NCI-H774 (cell line): ENCODE measurements at places on chromosomes 1 and 21.

GRCh38 chr1:32947669-32948389, 16.8 kb downstream of the RNF19B start:
- DNase-seq, result no peak

GRCh38 chr1:12135612-12136011, 31.2 kb upstream of the TNFRSF1B start:
- DNase-seq, result no peak

GRCh38 chr1:184828369-184828717, 73.7 kb upstream of the EDEM3 start:
- no peak for DNase-seq

DNA sequence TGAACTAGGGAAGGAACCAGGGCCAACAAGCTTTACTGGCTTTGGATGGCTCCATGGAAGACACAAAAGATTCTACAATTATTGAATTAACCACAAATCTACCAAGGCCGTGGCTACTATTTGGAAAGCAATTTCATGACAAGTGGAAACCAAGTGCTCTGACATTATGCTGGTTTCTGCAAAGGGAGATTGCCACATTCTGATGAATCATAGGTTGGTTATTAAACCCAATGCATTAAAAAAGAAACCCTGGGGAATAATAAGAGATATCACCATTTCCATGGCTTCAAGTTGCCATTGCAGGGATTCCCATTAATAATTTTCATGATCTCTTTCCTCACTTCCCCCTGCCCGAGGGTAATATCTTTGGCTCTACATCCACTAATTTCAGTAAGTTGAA, 359.2 kb upstream of the NCAM2 start:
- DNase-seq, result no peak

DNA sequence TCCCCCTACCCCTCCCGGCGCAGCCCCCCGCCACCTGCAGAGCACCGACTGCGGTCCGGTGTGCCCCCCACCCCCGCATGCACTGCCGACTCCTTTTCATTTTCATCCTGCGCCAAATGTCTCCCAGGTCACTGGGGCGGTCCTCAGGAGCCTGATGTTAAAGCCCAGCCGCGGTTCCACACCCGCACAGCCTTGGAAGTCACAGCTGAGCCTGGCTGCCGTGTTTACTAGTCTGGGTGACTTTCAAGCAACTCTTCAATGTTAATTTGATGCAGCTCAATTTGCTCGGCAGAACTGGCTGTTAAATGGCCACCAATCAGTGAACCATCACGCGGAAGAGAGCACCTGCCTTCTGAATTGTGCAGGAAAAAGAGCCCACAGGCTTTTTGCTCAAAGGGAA, 27.2 kb downstream of the THAP3 start:
- DNase-seq, result no peak

- no peak for DNase-seq
Observed at GRCh38 chr1:155326631-155327037, 5.9 kb downstream of the RUSC1 start.

GRCh38 chr1:9289711-9290485, 2.8 kb upstream of the SPSB1 start:
- DNase-seq, result no peak
